Osteocyte (in vitro differentiated cells): ENCODE measurements at places on chromosomes 16 and 17.
A peak's percentile ranks its signal among the peaks of the same experiment; 100 is the strongest.

DNA sequence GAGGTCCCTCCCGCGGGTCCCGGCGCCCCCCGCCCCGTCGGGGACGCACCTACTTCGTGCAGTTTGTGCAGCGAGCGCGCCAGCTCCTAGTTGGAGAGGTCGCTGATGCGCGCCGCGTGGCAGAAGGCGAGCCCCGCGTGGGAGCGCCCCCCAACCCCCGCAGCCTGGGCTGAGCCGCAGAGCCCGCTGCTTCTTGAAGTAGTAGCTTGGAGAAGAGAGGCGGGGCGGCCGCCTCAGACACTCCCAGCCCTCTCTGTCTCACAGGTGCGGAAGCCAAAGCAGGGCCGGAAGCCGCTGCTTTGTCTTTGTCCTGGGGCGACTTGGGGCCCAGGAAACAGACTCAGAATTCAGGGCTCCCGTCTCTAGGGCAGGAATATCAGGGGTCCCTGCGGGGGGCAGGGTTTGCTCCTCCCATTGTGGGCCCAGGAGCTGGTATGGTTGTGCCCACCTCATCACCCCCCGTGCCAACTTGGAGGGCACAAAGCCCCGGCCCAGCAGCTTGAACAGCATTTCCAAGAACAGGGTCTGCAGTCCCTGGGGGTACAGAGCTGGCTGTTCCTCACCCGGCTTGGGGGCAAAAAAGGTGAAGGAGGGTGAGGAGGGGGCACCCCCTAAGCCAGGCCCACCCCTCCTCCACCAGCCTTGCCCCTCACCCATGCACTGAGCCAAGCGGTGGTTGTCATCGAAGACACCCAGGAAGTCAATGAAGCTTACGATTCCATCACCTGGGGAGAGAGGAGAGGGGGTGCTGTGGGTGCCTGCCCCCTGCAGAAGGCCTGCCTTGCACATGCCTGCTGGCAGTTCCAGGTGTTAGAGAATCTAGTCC lies 13.5 kb downstream of the SPATA32 start:
- no peak for DNase-seq

DNA sequence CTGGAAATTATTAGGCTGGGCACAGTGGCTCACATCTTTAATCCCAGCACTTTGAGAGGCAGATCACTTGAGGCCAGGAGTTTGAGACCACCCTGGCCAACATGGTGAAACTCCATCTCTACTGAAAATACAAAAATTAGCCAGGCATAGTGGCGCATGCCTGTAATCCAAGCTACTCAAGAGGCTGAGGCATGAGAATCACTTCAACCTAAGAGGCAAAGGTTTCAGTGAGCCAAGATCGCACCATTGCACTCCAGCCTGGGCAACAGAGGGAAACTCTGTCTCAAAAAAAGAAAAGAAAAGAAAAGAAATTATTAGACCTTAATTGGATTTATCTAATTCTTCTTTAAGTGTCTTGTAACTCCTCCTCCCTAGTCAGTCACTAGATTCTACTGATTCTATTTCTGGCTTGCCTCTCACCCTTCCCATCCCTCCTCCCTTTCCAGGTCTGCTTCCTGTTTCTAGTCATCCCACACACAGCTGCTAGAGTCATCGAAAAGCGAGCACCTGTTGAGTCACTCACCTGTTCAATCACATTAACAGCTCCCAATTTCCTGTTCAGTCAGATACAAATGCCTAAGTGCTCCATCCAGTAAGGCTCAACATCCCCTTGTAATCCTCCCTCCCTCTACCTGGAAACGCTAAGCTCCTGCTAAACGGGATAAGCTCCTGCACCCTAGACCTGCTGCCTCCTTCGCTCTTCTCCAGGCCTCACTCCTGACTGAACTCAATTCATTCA lies 34.6 kb downstream of the ERN1 start:
- DNase-seq: no peak

DNA sequence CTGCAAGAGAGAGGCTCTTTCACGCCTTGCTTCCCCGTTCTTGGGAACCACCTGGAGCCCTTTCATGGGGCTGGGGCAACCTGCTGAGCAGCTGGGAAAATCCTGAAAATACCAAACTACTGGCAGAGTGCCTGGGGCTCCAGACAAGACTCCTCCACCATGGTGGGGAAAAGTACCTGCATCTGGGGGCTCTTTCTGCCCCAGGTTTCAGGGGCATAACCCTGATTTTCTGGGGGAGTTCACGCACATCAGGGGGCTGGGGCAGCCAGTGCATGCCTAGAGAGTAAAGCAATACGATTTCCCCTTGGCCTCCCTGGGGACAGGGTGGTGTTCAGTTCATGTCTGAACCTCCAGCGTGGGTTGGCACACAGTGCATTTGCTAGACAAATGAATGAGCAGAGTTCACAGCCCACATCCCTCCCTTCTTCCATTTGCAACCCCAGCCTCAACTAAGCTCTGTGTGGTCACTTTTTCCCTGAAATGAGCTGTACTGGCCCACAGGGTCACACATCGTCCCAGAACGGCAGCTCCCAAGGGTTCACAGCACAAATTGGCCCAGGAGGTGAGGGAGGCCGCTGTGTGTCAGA lies 5.2 kb upstream of the CDC42EP4 start:
- DNase-seq: no peak

- DNase-seq: no peak
Observed at GRCh38 chr16:17205279-17206211, 265.2 kb downstream of the XYLT1 start.

DNA sequence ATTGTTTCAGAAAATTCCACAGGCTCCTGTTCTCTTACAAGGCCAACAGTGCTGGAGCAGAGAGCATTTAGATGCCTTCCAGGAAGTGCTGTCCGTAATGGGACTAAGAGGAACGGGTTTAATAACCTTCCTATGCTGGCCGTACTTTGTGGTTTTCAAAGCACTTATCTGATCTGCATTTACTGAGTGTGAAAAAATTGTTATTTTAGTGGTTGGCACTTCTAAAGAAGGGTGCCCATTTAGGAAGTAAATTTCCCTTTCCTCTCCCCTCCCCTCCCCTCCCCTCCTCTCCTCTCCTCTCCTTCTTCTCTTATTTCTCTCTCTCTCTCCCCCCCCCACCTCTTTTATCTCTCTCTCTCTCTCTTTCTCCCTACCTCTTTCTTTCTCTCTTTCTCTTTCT lies 72.0 kb upstream of the DNAJA2 start:
- no peak for DNase-seq

- no peak for DNase-seq
Observed at GRCh38 chr16:49513040-49513439, 139.4 kb downstream of the C16orf78 start.

DNA sequence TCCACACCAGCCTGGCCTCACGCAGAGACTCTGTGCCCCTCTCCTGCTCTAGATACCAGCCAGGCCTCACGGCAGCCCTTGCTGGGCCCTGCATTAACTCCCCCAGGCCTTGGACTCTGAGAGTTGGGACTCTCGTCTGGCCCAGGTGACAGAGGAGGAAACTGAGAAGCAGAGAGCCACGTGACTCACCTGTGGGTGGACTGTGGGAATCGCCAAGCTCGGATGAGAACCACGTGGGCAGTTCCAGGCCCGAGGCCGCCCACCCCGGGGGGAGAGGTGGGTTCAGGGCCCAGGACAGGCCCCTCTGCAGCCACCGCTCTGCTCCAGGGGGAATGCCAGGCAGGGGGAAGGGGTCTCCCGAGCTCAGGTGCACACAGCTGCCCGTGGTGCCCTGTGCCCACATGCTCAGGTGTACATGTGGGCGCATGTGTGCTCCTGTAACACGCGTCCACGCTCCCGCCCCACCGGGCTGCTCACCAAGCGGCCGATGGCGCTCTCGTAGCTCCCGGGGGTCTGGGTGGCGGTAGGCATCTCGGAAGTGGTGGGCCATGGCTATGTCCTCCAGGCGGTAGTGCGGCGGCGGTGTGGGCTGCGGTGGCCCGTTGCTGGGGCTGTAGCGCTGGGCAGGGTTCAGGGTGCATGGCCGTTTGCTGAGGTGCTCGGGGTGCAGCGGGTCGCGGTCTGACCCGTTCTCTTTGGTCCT lies 18.3 kb upstream of the PABPN1L start:
- no peak for DNase-seq

DNA sequence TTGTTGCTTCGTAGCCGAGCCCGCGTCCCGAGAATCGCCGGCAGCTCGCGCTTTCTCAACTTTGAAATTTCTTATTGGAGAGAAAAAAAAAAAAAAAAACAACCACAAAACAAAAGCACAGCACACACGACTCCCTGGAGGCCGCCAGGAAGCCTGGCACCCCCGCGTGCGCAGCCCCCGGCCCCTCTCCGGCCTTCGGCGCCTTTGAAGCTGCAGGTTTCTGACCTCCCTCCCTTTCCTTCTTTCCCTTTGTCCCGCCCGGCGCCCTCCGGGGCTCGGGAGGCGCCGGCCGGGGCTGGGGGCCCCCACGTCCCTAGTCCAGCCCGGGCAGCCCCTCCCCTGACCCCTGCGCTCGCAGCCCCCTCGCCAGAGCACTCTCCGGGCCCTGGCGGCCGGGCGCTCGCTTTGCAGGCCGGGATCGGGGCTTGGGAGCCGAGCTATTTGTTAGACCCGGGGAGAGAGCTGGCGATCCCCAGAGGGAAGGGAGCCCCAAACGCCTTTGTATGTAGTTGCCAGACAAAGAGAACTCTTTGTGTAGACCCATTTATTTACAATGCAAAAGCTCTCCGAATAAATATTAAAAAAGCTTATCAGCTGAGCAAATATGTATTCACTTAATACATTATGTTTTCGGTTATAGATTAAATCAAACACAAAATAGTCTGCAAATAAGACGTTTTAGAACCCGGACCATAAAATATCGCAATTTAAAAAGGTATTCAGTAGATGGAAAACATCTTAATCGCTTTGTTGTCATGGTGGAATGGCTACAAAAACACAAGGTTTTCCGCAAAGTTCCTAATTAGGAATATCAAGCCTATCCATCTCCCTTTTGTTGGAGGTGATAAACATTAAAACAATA lies 2.3 kb downstream of the BAHCC1 start:
- DNase-seq: no peak

DNA sequence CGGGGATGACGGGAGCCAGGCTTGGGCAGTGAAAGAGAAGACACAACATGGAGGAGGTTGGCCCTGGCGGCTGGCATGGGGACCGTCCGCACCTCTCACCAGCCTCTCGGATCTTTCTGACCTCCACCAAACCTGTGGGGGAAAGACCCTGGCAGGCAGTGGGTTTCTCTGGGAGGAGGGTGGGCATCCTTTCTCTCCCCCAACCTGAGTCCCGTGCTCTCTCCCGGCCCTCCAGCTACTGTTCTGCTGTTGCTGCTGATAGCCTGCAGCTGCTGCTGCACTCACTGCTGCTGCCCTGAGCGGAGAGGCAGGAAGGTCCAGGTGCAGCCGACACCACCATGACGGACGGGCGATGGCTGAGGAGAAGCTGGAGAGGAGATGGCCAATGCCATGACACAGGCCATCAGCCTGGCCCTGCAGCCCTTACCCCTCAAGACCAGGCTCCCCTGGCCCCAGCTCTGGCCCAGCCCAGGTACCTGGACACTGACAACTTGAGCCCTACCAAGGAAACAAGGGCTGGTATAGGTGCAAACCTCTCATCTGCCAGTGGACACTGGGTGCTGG lies 7.4 kb downstream of the SMIM5 start:
- DNase-seq: no peak

DNA sequence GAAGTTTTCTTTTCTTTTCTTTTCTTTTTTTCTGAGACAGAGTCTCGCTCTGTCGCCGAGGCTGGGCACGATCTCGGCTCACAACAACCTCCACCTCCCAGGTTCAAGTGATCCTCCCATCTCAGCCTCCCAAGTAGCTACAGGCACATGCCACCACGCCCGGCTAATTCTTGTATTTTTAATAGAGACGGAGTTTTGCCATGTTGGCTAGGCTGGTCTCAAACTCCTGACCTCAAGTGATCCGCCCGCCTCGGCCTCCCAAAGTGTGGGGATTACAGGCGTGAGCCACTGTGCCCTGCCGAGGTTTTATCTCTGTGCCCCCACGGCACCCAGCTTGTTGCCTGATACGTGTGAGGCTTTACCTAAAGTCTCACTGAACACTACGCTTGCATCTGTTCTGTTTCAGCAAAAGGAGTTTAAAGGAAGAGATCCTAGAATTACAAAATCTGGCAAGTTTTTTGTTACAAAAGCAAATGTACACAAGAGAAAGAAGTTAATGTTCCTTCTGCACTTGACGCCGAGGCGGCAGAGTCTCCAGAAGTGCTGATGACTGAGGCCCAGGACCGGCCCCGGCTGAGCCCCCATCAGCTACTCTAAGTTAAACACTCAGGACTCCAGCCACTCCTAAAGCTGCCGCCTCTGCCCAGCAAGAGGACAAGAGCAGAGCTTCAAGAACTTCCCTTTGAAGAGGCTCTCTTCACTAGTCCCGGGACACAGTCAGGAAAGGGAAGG lies 9.2 kb downstream of the ABCA3 start:
- DNase-seq: no peak

- no peak for DNase-seq
Observed at GRCh38 chr17:32483451-32484019, 3.3 kb upstream of the CDK5R1 start.

- DNase-seq: no peak
Observed at GRCh38 chr16:54411544-54411943, 125.0 kb upstream of the IRX3 start.

DNA sequence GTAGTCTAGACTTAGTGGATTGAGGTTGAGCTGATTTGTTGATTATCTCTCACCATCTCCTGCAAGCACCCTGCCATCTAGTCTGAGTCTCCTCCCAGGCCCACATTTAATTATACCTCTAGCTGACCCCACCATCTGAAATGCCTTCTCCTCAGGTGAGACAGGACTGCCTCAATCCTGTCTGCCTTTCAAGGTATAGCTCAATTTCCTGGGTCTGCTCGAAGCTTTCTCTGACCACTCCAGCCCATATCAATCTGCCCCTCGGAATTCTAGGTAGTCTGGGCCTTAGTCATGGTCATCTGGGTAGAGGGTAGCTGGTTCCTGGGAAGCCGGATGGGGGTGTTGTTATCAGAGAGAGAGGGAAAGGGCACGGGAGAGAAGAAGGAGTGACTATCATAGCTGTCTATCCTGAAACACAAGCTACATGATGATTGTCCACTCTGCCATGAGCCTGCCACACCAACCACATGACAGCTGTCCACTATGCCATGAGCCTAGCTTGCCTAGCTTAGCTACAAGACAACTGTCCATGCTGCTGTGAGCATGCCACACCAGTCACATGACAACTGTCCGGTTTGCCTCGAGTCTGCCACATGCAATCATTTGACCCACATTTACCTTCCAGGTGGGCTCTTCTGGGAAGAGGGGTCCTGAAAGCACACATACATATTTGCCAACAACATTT lies 34.4 kb downstream of the LYRM9 start:
- DNase-seq: no peak

GRCh38 chr17:5895276-5895675 lies 174.9 kb upstream of the WSCD1 start:
- DNase-seq: peak; percentile 66

DNA sequence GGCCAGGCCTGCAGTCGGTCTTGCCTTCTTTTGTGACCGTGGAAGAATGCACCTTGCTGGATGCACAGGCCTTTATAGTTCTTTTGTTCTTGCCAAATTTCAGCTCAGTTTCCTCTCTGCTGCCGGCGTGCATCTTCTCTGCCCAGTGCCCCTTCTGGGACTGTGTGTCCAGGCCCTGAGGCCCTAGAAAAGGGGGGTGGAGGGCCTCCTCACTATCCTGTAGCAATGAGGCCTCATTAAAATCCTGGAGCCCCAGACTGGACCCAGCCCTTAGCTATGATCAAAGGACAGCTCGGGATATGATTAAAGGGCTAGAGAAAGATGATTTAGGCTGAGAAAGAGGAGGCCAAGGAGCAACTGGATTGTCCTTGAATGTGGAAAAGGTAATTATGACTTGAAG lies 229.8 kb downstream of the SEC14L1 start:
- no peak for DNase-seq

- DNase-seq: no peak
Observed at GRCh38 chr17:52828621-52829020, 670.1 kb upstream of the CA10 start.
